Uterine smooth muscle cell (primary cell): ENCODE measurements at places on chromosomes 16 and 17. TPM values are rescaled to one million over a fixed set of nuclear protein-coding genes. Genes with fewer than 3 reads are reported as not detected.

MYL11 gene
- total RNA-seq, result 0.75 TPM in 1 of 2 replicates, not detected in the other

DNAAF1 gene
- total RNA-seq, result not detected in 2 replicates

C17orf107 gene
- 1.5 and 8.2 TPM in 2 replicates for total RNA-seq

CLEC19A gene
- total RNA-seq, result not detected in 2 replicates

RHBDL1 gene
- 2.9 and 5.9 TPM in 2 replicates for total RNA-seq

SDR42E1 gene
- total RNA-seq, result under 0.01 and 0.22 TPM in 2 replicates

KRTAP4-3 gene
- not detected in 2 replicates for total RNA-seq

TPSAB1 gene
- not detected in 2 replicates for total RNA-seq

CCDC200 gene
- not detected in 2 replicates for total RNA-seq

TMEM98 gene
- total RNA-seq, result 88.8 and 143 TPM in 2 replicates
